ENCODE measurements at places on chromosomes 3 and 15.

- DNase-seq: no peak
Measured at GRCh38 chr15:66253418-66254088, at the start of gene MEGF11. Gene MEGF11, minus strand, starts transcription at chr15:66253750. Its CDS starts 125,347 bp downstream, at chr15:66128403.

DNA sequence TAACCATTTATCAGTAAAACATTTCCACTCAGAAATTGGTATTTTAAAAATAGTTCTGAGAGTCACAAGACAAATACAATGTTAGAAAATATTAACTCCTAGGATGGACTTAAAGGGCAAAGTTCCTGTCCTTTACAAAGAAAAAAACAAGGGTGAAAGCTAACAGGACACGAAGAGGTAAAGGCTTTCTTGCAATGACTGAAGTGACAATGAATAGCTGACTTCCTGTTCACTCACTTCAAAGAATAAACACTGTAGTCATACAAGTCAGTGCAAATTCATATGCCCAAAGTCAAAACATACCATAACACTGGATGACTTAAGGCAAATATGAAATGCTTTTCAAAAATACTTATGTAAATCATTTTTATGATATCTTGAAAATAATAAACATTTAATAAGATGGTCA lies 1389.8 kb upstream of the ALCAM start:
- DNase-seq: no peak

DNA sequence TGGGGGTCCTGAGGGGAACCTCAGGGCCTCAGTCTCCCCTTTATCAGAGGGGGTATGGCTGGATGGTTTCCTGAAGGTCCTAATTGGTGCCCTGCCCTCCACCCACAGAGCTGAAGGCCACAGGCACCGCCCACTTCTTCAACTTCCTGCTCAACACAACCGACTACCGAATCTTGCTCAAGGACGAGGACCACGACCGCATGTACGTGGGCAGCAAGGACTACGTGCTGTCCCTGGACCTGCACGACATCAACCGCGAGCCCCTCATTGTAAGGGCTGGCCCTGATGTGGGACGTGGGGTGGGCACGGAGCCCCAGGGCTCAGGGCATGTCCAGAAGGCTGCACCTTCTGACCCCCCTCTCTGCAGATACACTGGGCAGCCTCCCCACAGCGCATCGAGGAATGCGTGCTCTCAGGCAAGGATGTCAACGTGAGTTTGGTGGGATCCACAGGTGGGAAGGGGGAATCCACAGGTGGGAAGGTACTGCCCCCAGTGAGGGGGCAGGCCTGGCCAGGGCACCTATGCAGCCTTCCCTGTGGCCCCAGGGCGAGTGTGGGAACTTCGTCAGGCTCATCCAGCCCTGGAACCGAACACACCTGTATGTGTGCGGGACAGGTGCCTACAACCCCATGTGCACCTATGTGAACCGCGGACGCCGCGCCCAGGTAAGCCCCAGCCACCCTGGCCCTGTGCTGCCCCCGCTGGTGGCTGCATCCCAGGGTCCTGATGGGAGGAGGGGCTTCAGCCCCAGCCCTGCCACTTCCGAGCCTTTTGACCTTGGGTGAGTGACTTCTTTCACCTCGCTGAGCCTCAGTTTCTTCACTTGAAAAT lies 17.5 kb upstream of the GNAT1 start:
- no peak for DNase-seq

DNA sequence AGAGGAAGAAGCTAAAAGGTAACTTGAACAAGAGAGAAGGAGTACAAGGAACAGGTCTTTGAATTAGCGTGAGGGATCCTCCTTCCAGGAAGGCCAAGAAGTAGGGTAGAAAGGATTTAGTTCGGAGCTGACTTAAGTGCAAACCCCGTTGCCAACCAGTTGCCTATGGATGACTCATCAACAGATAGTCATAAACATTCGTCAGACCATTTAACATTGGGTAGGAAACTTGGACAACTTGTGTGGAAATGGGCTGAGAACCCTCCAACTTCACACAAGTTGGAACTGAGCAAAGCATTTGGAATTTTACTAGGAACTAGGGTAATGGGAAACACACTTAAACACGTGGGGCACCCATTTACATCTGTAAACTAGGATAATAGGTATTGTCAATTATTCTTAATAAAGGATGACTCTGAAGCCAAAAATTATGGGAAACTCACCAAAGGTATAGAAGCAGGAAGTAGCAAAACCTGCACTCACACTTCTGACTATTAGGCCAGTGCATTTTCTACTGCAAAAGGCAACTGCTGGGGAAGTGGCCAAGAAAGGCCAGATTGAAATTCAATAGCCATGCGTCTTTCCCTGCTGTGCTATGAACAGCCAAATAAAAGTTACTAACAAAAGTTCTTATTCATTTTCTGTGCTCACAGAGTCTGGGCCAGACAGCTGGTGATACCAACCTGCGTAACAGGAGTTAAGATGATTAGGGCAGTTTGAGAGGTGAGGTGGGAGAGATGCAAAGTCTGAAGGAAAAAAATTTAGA lies 174.5 kb upstream of the TMC3 start:
- DNase-seq: no peak

DNA sequence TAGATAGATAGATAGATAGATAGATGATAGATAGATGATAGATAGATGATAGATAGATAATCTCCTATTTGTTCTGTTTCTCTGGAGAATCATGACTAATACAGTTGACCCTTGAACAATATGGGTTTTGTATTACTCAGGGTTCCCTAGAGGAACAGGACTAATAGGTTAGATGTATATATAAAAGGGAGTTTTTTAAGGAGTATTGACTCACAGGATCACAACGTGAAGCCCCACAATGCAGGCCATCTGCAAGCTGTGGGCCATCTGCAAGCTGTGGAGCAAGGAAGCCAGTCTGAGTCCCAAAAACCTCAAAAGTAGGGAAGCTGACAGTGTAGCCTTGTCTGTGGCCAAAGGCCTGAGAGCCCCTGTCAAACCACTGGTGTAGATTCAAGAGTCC lies 67.6 kb downstream of the PYDC2 start:
- no peak for DNase-seq

GRCh38 chr3:156551261-156551660 lies 3.7 kb downstream of the SSR3 start:
- DNase-seq: no peak

GRCh38 chr3:187544326-187544725 lies 125.9 kb downstream of the SST start:
- no peak for DNase-seq

DNA sequence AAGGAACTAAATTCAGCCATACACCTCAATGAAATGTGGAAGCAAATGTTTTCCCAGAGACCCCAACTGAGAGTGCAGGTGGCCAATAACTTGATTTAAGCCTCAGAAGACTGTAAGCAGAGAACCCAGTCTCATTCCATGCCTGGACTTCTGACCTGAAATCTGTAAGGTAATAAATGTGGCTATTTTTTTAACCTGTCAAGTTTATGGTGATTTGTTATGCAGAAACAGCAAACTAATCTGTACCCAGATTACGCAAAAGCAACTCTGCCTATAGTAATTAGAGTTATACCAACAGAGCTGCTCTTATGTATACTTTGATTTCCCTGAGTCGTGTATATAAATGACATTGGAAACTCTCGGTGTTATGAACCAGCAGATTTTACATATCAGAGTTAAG lies 534.0 kb upstream of the NAALADL2 start:
- DNase-seq: no peak

DNA sequence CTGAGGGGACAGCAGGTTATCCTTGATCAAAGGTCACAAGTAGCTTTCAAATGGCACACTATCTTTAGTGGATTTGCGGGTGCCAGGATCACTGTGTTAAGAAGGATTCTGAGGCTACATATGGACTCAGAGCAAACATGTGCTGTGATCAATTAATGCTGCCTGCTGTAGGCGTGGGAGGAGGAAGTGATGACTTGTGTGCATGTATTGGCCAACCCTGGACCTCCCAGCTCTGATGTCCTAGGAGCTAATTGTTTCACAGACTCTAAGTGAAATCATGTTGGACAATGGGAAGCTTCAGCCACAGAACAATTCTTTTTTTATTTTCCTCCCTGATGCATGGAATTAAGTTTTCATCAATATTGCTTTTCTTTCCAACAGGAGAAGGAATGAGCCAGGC lies 24.4 kb downstream of the FAH start:
- DNase-seq: no peak

DNA sequence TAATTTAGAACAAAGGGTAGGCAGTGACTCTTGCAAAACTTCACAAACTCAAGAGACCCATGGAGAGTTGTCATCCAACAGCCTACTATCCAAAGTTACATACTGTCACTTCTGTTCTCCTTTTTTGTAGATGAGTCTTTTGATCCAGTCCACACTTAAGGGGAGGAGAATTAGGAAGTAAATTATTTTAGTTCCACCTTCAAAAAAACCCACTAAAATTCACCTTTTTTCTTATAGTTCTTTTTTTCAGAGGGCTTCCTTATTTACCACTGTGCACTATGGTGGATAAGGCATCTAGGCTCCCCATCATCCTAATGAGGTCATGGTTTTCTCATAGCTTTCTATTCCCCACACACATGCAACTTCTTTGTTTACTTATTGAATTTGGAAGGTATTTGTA lies 8.6 kb upstream of the TCAIM start:
- no peak for DNase-seq

GRCh38 chr3:176293276-176293675 lies 904.0 kb downstream of the TBL1XR1 start:
- no peak for DNase-seq

GRCh38 chr3:45042162-45042561 lies 16.1 kb downstream of the CLEC3B start:
- DNase-seq: no peak

DNA sequence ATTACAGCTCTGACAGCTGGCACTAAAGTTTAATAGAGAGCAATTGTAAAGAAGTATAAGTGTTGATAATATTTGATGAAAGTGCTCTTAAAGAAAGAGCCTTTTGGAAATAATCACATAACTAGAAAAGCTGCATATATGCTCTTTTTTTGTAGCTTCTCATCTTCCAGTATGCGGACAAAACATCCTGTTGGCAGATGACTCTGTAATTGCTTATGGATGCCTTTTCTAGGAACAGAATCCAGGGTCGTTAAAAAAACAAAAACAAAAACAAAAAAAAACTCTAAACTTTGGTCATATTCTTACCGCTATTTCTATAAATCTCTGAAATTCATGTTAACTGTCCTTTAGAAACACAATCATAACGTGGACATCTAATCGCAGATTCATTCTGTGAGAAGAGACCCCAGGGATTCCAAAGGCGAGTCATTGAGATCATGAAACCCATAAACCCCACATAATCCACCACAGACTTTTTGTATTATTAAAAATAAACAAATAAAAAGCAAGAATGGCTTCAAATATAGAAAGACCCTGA lies 109.8 kb downstream of the EPHA3 start:
- DNase-seq: no peak

DNA sequence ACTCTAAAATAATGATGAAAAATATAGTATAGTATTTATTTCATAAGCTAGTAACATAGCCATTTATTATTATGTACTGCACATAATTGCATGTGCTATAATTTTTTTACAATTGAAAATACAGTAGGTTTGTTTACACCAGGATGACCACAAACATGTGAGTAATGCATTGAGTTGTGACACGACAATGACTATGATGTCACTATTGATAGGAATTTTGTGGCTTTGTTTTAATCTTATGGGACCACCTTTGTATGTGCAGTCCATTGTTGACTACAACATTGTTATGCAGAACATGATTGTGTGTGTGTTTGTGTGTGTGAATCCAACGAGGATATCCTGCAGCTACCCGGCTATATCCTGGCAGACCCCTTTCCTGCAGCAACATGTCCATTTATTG lies 372.2 kb upstream of the MCTP2 start:
- no peak for DNase-seq

- no peak for DNase-seq
Measured at GRCh38 chr3:105959851-105960250, 91.0 kb upstream of the CBLB start.

DNA sequence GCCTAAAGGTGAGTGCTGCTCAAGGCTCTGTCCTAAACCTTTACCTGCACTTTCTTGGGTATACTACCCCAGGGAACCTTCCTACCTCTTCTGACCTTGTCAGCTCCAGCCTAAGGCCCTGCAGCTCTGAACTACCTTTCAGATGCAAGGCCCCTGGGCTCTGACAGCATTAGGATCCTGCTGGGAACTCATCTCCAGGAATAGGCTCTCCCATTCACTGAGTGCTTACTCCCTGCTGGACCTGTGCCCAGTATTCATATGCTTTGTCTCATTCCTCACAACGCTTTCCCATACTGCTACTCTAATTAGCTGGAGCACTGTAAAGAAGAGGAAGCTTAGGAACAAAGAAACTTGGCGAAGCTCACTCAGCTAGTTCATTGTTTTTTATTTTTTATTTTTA lies 53.8 kb upstream of the RAB6B start:
- DNase-seq: no peak

DNA sequence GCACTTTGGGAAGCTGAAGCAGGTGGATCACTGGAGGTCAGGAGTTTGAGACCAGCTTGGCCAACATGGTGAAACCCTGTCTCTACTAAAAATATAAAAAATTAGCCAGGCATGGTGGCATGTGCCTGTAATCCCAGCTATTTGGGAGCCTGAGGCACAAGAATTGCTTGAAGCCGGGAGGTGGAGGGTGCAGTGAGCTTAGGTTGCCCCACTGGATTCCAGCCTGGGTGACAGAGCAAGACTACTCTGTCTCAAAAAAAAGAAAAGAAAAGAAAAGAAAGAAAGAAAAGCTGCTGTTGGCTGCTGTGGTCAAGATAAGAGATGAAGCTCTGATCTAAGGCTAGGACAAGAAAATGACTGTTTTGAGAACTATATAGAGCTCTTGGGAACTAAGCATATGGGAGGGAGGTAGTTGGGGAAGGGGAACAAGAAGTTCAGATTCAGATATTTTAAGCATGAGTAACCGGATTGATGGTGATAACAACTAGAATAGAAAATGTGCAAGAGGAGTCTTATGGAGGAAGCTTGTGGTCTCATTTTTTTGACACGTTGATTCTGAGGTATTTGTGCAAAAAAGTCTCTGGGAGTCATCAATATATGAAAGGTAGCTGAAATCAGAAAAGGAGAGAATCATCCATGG lies 25.7 kb downstream of the DNAH12 start:
- no peak for DNase-seq

DNA sequence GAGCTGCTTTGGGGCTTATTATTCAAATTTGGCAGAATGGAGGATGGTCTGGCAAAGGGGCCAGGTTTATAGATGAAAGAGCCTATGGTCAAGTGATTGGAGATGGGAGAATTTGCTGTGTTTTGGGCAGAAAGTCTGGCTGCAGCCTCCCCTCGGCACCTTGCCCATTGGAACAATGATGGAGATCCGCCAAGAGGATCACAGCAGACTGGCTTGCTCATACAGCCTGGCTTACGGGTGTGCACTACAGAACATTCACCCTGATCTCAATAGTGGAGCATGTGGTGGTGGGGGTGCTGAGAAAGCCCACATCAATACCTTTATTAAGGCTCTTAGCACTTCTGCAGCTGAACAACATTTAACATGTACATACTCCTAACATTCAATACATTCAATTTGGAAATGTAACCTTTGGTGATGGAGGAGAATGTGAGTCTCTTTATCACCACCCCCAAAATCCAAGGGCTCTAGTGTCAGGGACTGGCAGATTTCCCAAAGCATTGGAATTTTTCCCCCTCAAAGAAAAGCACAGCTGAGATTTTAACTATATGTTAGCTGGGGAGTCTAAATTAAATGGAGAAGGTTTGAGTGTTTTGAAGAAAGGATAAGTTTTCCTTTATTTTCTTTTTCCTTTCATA lies 118.4 kb upstream of the TMC3 start:
- DNase-seq: no peak

GRCh38 chr15:58269455-58270414 lies 131.6 kb downstream of the AQP9 start:
- DNase-seq: no peak

- no peak for DNase-seq
Measured at GRCh38 chr15:60010858-60011257, 6.7 kb downstream of the FOXB1 start.
